Activated CD4-positive, alpha-beta memory T cell treated with anti-CD3 and anti-CD28 coated beads, Interleukin-2, amount 10 ng/mL, durations not matched to agents 7 days and 5 days (primary cell): ENCODE measurements at places on chromosomes 11 and 22.
A peak's percentile ranks its signal among the peaks of the same experiment; 100 is the strongest.

DNA sequence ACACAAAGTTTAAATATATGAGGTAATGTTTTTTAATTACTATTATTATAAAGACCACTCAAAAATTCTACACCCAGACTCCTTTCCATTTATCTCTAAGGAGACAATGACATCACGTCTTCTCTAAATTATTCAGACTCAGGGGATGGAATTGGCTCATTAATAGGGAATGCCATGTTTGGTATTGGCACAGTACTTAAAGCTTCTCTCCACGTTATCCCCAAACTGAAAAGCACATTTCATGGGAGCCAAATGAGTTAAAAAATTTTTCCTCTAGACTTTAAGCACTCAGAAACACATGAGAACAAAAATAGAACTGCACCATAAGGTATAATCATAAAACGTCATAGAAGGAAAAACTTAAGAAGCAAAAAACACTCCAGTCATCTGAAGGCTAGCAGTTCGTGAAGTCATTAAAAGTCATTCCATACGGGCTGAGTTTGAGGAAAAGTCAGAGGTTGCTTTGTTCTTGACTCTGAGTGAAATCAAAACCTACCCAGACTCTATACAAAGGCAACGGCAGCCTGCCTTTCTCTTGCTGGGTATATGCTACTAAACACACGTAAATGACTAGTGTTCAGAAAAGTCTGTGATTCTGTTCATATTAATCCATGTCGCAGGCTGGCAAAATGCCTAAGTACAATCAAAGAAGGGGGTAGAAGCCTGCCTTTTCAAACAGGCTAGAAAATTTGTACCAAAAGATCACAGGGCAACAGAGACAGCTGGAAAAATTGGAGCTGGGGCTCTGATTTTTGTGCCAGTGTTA lies 8.7 kb upstream of the MPPED2 start:
- no peak for DNase-seq

DNA sequence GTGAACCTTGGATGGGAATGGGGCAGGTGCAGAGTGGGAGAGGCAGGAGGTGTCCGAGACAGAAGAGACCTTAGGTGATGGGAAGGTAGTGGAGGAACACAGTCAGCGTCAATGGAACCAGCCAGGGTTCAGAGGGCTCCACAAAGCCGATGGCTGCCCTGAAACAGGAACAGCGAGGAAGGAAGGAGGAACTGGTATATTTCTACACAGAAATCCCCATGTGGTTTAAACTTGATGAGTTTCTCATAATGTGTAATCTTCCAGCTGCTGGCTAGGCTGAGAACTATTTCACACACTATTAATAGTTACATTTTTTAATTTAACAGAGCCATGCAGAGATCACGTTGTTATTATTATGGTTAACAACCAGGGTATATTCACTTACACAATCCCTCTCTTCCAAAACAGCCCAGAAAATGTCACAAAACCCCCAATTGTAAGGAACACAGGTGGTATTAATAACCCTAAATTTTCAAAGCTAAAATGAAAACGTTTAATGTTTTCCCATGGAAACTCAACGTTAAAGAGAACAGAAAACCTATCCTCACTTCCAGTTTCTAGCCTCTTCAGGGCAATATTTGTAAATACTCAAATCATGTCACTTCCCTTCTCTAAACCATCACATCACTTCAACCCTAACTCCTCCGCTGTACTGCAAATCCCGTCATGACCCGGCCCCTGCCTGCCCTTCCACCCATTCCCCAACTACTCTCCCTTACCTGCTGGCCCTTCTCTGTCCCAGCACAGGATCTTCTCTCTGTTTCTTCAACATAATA lies 74.5 kb upstream of the ARFGAP3 start:
- DNase-seq = no peak

- DNase-seq = no peak
These were observed 44.1 kb upstream of the TP53I11 start for GRCh38 chr11:44994753-44995152.

DNA sequence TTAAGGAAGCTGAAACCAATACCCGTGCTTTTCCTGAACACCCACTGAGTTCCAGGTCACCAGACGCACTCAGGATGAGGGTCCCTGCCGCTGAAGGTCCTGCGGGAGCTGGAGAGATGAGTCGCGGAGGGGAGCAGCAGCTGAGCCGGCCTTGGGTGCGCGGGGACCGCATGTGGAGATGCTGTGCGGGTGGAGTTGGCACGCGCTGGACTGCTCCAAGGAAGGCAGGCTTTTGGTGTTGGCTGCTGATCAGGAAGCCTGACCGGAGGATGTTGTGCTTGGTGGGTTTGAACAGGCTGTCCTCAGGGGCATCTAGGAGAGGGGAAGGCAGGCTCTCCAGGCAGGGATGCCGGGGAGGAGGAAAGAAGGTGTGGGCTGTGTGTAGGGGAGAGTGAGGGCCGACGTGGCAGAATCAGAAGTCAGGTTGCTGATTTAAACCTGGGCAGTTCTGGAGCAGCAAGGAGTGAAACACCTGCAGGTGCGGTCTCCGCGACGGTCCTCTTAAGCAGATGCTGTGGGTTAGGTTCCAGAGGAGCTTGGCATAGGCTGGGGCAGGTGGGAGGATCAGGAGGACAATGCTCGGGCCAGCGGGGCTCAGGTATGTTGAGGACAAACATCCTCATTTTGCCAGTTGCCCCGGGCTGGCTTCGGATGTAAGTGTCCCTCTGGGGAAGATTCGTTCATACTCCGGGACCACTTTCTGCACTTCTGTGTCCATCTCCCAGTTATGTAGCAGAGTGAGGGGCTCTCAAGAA lies 197.5 kb upstream of the B3GAT1 start:
- DNase-seq = no peak

GRCh38 chr11:29538339-29539036 lies 478.3 kb downstream of the KCNA4 start:
- DNase-seq = no peak

DNA sequence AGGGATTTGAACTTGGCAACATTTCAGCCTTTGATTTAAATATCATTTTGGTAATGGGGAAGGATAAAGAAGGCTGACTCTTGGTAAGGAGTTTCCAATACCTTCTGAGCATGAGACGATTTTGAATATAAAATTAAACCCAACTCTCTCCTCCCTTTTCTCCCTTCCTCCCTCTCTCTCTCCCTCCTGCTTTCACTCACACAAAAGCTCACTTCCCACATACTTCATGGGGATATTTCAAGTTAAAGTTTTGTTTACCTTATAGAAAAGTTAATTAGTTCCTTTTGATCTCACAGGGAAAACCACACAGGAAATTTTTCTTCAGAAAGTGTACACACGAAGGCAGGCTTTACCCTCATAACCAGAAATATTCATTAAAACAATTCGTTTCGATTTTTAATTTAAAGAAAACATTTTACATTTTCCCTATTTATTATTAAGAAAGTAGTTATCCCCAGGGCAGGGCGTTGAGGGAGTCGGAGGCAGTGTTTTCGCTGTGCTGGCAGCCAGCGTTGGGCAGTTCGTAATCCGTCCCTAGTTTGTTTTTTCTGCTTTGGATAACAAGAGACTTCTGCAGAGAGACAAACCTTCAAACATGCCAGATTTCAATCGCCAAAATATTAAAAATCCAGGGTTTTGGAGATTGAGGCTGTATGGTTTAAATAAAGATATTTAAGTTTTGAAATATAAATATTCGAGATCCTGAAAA lies 25.3 kb upstream of the ALX4 start:
- DNase-seq = no peak

- DNase-seq = no peak
These were observed 912 bp downstream of the KREMEN1 start for GRCh38 chr22:29073618-29074275.

- no peak for DNase-seq
These were observed 23.4 kb upstream of the PKNOX2 start for GRCh38 chr11:125141178-125141577.

- no peak for DNase-seq
These were observed 51.6 kb downstream of the ETS1 start for GRCh38 chr11:128535468-128536457.

GRCh38 chr22:39621826-39622225 lies 51.3 kb downstream of the CACNA1I start:
- DNase-seq = no peak

DNA sequence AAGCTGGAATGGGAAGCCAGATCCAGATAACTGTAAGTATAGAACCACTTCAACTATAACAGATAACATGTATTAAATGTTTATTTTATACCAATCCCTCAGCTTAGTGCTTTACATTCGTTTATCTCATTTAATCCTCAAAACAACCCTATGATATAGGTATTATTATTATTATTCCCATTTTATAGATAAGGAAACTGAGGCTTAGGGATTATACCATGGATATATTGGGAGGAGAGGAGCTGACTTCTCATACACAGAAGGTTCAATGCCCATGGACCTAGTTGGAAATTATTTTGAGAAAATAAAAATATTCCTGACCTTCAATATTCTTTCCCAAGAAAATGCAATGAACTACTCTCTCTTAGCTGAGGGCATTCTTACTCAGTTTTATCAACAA lies 140.4 kb upstream of the C11orf58 start:
- no peak for DNase-seq

DNA sequence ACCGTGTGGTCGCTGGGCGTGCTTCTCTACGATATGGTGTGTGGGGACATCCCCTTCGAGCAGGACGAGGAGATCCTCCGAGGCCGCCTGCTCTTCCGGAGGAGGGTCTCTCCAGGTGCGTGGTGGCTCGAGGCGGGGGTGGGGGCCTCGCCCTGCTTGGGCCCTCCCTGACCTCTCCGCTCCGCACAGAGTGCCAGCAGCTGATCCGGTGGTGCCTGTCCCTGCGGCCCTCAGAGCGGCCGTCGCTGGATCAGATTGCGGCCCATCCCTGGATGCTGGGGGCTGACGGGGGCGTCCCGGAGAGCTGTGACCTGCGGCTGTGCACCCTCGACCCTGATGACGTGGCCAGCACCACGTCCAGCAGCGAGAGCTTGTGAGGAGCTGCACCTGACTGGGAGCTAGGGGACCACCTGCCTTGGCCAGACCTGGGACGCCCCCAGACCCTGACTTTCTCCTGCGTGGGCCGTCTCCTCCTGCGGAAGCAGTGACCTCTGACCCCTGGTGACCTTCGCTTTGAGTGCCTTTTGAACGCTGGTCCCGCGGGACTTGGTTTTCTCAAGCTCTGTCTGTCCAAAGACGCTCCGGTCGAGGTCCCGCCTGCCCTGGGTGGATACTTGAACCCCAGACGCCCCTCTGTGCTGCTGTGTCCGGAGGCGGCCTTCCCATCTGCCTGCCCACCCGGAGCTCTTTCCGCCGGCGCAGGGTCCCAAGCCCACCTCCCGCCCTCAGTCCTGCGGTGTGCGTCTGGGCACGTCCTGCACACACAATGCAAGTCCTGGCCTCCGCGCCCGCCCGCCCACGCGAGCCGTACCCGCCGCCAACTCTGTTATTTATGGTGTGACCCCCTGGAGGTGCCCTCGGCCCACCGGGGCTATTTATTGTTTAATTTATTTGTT lies 2.4 kb downstream of the PIM3 start:
- peak; percentile 17 for DNase-seq

DNA sequence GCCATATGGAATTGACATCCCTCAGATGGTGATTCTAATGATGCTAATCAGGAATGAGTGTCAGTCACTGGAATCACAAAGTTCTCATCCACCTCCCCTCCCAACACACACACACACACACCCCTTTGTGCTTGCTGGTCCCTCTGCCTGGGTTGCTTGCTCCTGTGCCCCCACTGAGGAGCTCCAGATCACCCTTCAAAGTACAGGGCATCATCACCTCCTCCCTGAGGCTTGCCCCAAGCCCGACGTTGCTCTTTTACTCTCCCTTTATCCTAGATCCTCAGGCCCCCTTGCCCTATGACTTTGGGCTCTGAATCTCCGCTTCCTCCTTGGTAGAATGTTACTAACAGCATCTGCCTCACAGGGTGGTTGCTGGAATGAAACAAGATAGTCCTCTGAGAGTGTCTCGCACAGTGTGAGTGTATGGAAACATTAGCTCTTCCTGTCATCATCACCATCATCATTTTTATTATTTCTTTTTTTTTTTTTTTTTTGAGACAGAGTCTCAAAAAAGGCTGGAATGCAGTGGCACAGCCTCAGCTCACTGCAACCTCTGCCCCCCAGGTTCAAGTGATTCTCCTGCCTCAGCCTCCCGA lies 3.4 kb downstream of the TOM1 start:
- no peak for DNase-seq

DNA sequence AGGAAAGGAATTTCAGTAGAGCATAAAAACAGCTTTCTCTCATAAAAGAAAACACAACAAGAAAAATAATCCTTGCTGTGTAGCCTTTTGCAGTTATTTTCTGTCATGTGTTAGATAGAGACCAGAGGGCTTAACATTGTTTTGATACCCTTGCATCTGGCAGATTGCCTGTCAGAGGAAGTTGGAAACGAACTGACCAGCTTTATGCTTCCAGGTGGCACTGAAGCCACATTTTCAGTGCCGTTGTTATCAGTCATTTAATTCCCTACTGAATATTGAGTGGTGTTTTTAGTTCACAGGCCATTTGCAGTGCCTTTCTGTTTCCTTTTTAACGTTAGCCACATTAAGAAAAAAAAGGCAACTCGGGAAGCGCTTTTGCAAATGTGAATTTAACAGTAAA lies 21.5 kb upstream of the RAG2 start:
- no peak for DNase-seq

GRCh38 chr11:126415128-126415527 lies 59.6 kb downstream of the ST3GAL4 start:
- DNase-seq = no peak

DNA sequence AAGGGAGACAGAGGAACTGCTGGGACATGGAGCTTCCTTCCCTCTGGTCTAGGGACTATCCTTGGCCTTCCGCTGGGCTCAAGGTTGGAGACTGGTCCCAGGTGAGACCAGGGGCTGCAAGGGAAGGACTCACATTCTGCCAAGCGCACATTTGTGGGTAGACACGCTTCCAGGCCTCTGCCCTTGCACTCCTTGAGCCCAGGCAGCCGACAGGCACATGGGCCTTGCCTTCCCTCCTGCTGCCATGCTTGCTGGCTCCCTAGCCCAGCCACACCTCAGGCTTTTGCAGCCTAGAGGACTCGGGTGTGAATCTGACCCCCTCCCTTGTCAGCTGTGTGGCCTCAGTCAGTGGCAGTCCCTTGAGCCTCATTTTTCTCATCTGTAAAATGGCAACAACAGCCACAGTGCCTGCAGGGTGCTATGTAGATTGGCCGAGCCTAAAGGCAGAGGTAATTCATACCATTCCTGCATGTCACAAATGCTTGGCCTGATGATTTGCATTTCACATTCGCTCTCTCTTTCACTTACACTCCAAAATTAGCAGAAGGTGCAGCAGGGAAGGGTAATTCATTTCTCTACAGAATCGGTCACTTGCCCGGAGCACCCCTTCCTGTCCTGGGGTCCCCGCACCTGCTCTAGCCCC lies 57.6 kb upstream of the NECTIN1 start:
- no peak for DNase-seq

- no peak for DNase-seq
These were observed 123.6 kb upstream of the TP53AIP1 start for GRCh38 chr11:129066229-129066628.

DNA sequence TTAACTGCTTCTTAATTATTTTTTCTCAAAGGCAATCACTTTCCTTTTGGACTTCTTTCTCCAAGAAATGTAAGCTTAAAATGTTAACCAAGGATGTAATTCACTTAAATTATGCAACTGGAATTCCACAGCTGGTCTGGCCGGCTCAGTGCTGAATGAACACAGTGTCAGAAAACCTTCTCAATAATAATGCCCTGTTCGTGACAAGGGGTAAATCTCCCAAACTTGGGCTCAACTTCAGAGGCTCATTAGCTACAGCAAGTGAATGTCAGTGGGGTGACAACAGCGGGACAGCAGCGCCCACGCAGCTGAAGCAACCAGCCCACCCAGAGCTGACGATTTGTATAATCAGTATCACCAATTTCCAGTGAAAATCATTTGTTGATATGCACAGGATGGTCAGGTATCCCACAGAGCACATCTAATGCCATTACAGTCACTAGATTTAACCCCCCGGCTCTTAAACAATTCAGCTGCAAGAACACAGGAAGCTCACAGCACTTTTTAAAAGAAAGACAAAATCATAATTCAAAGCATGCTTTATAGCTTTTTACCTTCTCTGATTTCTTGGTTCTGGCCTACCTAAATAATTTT lies 704.8 kb downstream of the DLG2 start:
- DNase-seq = no peak
